ENCODE measurements at places on chromosomes 5 and 9.

DNA sequence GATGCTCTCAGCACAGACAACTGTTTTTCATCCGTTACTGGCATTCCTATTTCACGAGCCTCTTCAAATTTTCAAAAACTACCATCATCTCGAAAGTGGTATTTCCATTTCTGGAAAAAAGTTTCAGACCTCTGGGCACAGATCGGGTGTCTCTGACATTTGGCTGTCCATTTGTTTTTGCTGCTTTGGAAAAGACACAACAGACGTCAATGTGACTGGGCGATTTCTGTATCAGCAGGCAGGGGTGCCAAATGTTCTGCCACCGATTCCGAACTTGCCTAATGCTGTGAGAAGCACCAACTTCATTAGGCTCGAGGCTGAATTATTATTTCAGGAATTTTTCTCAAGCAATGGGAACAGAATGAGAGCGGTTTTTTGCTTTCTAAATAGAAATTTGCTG is 105.6 kb downstream of the ARSB start:
- no peak for DNase-seq

DNA sequence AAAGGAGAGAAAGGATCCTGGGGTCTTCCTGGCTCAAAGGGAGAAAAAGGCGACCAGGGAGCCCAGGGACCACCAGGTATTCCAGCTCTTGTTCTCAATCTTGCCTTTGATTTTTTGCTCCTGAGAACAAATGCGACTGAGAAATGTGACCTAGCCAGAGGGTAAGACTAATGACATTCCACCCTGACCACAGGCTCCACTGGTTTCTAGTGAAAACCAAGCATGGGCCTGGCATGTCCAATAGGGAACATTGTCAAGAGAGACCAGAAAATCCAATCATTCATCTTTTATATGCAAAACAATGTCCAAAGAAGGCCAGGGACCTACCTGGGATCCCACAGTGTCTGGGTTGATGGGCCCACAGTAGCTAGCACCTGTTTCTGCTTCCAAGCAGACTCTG is 50.3 kb upstream of the TGFBR1 start:
- no peak for DNase-seq

GRCh38 chr5:175895215-175895614 is 23.8 kb downstream of the CPLX2 start:
- DNase-seq: no peak

- DNase-seq: no peak
Observed at GRCh38 chr5:36089989-36090388, 23.3 kb upstream of the UGT3A2 start.

DNA sequence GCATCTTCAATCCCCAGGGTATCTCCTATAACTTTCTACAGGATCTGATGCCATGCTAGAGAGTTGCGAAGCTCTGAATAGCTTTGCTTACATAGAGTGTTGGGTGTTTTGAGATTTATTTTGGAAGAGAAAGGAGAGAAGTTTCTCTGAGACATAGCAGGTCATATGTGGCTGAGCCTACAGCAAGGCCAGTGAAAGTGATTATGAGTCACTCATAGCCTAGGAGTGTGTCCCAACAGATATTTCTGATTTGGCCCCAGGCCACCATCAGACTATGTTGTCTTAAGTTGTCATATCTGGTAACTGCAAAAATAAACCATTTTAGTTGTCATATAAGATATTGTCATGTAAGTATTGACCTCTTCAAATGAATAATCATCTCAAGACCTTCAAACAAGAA is 132.0 kb upstream of the RAI14 start:
- no peak for DNase-seq

DNA sequence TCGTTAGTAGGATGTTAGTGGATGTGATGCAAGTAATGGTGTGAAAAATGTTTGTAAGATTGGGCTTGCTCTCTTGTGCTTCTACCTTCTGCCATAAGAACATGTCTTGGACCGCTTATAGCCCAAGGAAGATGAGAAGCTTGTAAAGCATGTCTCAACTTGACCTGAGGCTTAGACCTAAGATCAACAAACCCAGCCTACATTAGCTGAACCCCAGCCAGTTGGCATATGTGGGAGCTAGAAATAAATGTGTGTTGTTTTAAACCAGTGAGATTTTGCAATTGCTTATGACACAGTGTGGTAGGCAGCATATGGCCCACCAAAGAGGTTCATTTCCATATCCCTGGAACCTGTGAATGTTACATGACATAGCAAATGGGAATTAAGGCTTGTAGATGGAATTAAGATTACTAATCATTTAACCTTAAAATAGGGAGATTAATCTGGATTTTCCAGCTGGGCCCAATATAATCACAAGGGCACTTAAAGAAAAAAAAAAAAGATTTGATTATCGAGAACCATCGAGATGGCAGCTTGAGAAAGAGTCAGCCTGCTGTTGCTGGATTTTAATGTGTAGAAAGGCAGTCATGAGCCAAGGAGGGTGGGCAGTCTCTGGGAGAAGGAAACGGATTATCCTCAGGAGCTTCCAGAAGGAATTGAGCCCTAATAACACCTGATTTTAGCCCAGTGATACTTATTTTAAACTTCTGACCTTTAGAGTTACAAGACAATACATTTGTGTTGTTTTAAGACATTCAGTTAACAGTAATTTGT is 27.3 kb upstream of the EDIL3 start:
- DNase-seq: no peak

- peak; percentile 43 for DNase-seq
Observed at GRCh38 chr5:103111468-103111867, 8.5 kb downstream of the GIN1 start.

GRCh38 chr5:152622628-152623027 is 217.5 kb upstream of the NMUR2 start:
- DNase-seq: no peak

DNA sequence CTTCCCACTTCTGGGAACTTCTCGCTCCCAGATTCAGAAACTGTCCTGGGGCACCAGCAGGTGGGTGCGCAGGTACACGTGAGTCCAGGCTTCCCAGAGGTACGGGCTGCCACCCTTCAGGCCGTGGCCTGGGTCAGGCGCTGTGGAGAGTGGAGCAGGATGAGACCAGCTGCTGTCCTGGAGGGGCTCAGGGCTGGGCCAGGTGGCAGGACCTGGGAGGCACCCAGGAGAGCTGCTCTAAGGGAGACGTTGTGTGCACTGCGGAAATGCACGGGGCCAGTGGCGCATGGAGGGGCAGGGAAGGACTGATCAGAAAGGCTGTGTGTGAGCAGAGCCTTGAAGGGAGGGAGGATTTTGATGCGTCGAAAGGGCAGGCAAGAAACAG is 135.1 kb upstream of the PHYKPL start:
- no peak for DNase-seq

- DNase-seq: no peak
Observed at GRCh38 chr9:22921742-22922141, 475.1 kb downstream of the DMRTA1 start.

DNA sequence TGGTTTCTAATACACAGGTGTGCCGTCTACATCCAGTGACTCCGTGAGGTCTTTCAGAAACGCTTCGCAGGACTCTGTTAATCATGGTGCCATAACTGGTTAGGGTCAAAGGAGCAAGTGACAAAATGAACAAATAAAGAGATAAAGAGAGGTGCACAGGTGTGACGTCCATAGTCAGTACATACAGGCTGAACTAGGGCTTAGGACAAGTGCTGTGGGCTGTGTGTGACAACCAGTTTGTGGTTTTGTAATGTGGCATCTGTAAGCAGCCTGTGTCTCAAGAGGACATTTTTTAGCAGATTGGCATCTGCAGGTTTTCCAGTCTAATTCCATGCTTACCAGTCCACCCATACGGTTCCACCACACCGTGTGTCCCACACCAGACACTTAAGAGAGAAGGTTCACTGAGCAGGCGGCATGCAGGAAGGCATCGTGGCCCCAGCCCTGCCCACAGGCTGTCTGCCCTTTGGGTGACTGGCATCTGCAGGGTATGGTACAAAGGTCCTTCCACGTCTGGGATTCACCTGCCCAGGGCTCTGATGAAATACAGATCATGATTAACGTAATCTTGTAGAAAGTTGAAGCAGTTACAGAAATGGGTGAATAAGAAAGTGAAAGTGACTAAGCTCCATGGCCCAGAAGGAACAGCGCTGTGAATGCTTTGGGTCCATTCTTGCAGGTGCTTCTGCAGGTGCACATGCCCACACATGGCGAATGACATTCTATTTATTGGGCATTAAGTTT is 26.9 kb downstream of the SRD5A1 start:
- DNase-seq: no peak

- DNase-seq: no peak
Observed at GRCh38 chr9:93859431-93860215, 95.5 kb downstream of the BARX1 start.

DNA sequence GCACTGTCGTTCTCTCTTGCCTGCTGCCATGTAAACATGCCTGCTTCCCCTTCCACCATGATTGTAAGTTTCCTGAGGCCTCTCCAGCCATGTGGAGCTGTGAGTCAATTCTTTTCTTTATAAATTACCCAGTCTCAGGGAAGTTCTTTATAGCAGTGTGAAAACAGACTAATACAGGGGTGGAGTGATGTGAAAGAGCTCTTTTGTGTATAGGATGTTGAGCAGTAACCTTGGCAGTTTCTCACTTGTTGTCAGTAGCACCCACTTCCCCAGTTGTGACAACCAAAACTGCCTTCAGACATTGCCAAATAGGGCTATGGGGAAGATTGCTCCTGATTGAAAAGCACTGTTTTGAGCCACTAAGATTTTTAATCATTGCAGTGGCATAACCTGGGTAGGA is 552.2 kb upstream of the ZNF462 start:
- no peak for DNase-seq

GRCh38 chr5:34817558-34818351 is 21.2 kb upstream of the TTC23L start:
- no peak for DNase-seq

DNA sequence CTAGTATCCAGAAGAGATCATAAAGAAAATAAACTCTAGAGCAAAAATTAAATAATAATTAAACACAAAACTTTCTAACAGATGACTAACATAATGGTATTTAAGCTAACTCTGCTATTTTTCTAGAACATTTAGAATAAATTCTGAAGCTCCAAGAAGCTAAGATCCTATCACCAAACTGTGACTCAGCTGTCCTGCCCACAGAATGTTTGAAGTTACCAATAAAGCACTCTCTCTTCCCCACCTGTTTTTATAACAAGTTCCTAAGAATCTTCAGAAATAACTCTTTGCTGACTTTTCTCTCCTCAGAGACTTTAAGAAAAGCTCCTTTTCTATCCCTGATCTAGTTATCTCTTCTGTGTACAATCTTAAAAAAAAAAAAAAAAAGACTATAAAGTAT is 6.0 kb upstream of the EFNA5 start:
- no peak for DNase-seq

DNA sequence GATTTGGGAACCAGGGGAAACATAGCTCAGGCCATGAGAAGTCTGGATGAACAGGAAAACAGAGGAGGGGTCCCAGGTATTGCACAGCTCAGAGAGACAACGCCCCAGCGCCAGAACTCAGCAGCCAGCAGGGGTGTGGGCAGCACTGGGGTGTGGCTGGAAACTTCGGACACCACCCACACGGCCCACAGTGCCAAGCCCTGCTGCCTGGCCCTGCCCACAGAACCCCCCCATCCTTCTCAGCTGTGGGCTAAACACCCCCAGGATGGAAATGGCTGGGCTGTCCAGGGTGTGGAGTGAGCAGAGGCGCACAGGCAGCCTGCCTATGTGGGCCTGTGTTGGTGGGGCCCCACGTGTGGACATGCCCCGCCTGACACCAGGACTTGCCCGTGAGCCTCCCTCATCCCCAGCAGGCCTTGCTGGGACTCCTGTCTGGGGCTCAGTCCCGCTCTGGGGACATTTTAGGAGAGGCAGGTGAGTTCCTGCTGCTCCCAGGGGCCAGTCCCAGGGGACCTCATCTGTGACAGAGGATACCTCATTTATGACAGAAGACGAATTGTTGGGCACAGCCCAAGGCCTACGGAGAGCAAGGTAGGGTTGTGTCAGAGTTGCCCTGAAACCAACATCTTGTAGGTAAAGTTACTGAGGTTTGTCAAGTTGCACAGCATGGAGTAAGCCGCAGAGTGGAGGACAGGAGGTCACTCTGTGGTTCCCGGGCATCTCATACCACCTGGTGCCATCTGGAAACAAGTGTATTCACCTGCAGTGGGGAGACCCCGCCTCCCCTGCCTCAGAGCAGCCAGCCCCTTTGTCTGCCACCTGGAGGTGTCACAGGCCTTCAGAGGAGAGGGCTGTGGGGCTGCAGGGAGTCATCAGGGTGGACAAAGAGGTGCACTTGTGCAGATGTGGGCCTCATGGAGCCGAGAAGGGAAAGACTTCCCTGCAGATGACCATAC is 183.2 kb downstream of the AUH start:
- DNase-seq: peak; percentile 16

- DNase-seq: no peak
Observed at GRCh38 chr5:178162481-178162880, 8.8 kb upstream of the NHP2 start.

DNA sequence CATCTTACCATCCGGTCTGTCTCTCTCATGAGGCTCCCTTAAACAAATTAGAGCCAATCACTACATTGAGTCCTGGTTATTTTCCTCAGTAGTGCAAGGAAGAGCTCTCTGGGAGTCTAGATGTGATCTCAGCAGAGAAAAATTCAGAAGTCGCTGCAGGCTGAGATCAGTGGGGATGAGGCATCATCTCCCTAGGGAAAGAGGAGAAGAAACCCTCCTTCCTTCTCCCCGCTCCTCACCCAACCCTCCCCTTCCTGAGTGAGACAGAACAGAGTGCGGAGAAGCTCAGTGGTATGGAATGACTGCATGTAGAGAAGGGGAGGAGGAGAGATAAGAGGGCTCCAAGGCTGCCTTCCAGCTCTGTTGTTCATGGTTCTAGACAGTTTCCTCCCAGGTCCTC is 80.5 kb downstream of the PAPPA start:
- no peak for DNase-seq

DNA sequence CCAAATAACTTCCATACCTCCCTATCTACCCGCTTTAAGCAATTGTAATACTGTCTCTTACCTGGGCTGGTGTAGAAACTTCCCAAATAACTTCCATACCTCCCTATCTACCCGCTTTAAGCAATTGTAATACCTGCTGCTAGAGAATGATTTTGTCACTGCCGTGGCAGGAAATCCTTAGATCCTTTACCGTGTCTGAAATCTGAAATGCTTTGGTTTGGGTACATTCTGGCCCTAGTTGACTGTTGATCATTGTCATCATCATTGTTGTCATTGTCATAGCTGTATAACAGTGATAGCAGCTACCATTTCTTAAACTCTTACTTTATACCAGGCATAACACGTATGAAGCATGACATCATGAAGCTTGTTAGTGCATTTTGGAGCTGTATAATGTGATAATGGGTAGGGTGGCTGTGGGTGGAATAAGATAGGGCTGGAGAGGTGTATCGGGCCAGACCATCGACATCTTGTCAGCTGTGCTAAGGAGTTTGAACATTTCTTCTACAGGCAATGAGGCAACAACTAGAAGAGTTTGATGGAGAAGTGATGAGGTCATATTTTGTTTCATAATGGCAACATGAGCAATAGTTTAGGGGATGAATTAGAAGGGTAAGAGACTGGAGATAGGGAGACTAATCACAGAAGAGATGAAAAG is 15.7 kb downstream of the PIP5K1B start:
- DNase-seq: no peak

- DNase-seq: no peak
Observed at GRCh38 chr9:23934291-23934906, 108.4 kb upstream of the ELAVL2 start.

DNA sequence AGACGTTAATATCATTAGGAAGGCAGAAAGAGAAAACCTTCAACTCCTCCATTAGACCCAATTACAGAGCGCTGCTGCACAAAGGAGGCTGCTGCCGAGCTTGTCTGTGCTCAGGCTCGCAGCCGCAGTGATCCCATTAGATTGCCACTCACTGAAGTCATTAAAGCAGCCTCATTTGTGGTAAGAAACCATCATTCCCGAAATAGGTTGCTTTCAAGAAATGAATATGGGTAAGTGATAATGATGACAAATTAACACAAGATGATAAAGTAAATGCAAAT is 137.2 kb downstream of the CAVIN4 start:
- DNase-seq: no peak
